ENCODE measurements at places on chromosomes 1 and 21. TPM values are rescaled to one million over a fixed set of nuclear protein-coding genes. Genes with fewer than 3 reads are reported as not detected.

DNA sequence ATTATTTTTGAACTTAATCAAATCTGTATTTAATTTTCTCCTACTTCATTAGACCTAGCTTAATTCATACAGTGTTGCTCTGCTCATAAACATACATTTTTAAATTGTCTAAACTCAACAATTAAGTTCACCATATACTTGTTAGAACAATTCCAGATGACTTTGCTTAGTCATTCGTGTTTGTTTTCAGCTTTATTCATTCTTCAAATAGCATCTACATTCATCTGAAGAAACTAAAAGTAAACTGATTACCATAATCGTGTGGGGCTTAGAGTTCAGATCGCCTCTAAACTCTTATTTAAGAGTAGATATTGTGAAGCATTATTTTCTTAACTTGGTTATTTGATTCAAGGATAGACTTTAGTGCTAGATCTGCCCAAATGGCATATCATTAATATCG, 34.4 kb downstream of the KLHL20 start:
- DNase-seq = no peak

DNA sequence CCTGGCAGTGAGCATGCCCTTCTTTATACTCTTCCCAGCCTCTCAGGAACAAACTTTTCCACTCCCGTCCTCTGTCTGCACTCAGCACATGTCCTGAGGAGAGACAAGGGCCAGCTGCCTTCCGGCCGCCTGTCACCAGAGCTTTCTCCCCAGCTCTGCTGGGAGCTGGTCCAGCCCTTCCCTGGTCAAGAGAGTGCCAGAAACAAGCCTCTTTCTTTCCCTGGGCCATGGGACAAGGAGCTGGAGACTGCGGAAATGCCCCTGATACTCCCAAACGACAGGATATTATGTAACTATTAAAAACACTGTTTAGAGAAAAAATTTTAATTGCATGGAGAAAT, 10.4 kb downstream of the LAMB3 start:
- peak; percentile 65 for DNase-seq

Gene FALEC
- not detected for total RNA-seq

- no peak for DNase-seq
Measured at GRCh38 chr1:247296599-247297180, 35.0 kb downstream of the ZNF496 start.

GRCh38 chr1:203444171-203444576, 31.4 kb upstream of the PRELP start:
- no peak for DNase-seq

GRCh38 chr1:208681878-208682663, 437.9 kb upstream of the PLXNA2 start:
- DNase-seq = peak; percentile 4

Gene PRKAA2
- total RNA-seq = 0.16 TPM

GRCh38 chr1:167997037-167997575, 60.2 kb upstream of the MPC2 start:
- no peak for DNase-seq

Gene SMPDL3B
- 0.09 TPM for total RNA-seq

DNA sequence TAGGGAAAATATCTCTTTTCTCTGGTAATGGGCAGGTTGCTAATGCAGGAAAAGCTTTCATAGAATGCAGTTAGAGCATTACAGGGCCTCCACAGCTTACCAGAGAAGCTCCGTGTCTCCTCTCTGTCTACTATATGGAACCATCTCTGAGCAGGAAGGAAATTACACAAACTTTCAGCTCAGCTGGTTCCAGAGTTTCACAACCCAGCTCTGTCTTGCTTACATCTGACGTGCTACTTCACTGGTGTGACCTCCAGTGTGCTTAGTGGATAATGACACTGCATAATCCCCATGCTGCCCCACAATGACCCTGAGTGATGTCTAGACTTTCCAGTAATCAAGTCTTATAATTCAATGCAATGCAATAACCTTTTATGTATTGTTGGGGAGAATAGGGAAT, 4.3 kb upstream of the FGGY start:
- peak; percentile 86 for DNase-seq

GRCh38 chr1:48039088-48040054, 42.2 kb upstream of the TRABD2B start:
- peak; percentile 20 for DNase-seq

GRCh38 chr1:109947582-109948284, 36.8 kb upstream of the AHCYL1 start:
- no peak for DNase-seq

DNA sequence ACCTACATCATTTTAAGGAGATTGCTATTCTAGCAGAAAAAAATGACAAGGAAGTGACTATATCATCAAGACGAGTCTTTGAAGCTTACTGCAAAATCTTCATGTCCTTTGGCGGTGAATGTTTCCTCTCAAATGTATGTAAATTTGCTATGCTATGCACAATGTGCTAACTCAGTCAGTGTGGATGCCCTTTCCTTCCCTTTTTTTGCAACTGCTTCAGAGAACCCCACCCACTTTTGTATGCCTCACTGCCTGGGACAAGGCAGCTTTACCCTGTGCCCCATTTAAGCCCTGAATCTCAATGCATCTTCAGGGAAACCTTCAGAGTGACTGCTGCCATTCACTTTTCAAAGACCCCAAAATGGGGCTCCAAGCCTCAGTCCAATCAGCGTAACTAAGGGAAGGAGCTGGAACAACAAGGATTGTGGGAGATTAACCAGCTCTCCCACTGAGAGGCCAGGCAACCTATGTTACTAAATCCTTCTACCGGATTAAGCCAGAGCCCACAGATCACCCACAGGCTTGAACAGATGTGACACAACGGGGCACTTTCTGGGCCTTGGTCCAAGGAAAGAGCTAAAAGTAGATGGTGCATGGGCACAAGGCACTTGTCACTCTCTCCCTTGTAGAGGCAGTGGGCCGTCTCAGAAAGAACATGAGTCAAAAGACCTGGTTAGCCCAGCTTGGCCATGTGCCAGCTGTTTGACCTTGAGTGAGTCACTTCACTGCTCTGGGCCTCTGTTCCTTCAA, 154.4 kb downstream of the PLPP3 start:
- peak; percentile 36 for DNase-seq

Gene RNU1-2
- 2,882 TPM for total RNA-seq

DNA sequence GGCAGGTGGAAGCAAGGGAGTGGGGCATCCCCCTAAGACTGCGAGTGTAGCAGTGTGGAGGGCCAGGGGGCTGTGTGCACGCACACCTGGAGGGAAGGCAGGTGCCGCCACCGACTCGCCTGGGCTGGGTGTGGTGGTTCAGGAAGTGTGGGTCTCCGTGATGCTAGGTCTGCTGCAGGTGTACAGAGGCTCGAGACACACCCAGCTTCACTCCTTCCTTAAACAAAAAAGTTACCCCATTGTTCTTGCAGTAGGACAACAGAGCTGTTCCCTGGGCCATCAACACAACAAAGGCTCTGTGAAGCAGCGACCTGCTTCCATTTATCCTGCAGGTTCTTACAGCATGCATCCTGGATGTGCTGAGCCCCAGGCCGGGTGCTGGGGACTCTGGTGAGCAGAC, 100.4 kb upstream of the TMEM51 start:
- DNase-seq = no peak

DNA sequence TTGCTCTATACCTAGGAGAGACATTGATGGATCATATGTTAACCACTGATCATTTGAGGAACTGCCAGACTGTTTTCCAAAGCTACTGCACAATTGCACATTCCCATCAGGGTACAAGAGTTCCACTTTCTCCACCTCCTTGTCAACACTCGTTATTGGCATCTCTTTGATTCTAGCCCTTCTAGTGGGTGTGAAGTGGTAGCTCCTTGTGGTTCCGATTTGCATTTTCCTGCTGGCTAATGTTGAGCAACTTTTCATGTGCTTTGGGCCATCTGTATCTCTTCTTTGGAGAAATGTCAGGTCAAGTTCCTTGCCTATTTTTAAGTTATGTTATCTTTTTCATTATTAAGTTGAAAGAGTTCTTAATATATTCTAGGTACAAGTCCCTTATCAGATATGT, 90.1 kb downstream of the DMRTB1 start:
- DNase-seq = no peak

GRCh38 chr1:93205892-93206566, 25.5 kb downstream of the CCDC18 start:
- DNase-seq = no peak

DNA sequence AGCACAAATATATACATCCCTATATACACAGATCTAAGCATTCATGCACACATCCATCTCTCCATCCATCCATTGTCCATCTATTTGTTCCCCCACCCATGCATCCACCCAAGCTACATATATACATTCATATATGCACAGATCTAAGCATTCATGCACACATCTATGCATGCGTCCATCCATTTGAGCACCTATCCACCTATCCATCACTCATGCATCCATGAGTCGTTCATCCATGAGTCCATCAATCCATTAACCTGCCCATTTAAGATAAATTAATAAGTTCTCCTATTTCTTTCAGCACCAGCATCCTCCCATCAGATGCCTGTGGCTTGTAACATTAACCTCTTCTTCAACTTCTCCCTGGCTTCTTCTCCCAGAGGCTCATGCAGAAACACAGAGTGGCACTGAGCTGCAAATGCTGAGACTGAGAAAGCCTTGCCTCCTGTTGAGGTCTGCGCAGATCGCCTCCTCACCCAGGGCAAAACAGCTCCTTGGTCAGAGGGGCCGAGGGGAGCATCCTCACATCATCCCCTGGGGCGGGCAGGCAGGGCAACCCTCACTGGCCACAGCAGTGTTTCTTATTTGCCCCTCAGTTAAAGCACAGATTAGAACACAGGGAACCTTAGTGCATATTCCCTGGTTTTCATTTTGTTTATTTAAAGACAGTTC, 17.4 kb upstream of the PDE9A start:
- no peak for DNase-seq

DNA sequence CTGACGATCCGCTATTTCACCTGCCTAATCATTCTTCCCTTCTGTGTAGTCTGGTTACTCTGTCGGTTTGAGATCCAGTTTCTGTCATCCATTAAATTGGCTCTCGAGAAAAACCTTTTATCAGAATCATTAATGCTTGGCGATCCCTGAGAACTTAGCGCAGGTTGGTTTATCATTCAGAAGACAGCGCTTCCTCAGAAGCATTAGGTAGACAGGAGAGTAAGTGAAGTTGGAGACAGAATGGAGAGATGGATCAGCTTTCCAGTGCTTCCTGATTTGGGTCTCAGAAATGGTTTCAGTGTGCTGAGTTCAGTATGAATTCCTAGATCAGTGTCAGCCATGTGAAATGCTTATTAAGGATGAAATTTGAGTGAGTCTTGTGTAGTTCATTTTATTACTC, 1.3 kb downstream of the USP1 start:
- peak; percentile 21 for DNase-seq

GRCh38 chr21:35333831-35334618, 284.9 kb upstream of the RUNX1 start:
- no peak for DNase-seq

Gene GSTM3
- 188 TPM for total RNA-seq

DNA sequence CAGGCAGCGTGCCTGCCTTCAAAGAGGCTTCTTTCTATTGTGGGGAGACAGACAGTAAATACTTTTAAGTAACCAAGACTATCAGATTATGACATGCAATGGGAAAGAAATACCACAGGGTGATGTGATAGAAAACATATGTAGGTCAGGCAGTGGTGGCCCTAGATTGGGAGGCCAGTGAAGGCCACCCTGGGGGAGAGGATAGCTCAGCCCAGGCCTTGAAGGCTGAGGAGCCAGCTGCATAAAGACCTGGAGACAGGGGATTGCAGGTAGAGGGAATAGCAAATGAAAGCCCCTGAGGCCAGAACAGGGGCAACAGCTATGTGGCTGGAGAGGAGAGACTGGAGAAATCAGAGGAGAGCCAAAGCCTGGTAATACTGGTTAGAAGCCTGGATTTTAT, 4.0 kb downstream of the SOX13 start:
- no peak for DNase-seq

All from fibroblast of the aortic adventitia (primary cell).